Lower lobe of right lung (tissue), 2 donors: ENCODE measurements at places on chromosomes 1 and 21. TPM values are rescaled to one million over a fixed set of nuclear protein-coding genes. Genes with fewer than 3 reads are reported as not detected.

The TNNT2 gene
- total RNA-seq: 6.4 TPM

The DCLRE1B gene
- total RNA-seq: 8.3 TPM

The AKNAD1 gene
- 1.3 TPM for total RNA-seq

The ARHGEF11 gene
- 54.5 TPM for total RNA-seq

The FCER1G gene
- total RNA-seq: 283 TPM

The PRDX6 gene
- total RNA-seq: 187 TPM

The LAPTM5 gene
- 544 TPM for total RNA-seq

The C1orf115 gene
- total RNA-seq: 26.3 TPM
